Testis (tissue), 5 donors: ENCODE measurements at places on chromosomes 4 and X. TPM values are rescaled to one million over a fixed set of nuclear protein-coding genes. Genes with fewer than 3 reads are reported as not detected.

DNA sequence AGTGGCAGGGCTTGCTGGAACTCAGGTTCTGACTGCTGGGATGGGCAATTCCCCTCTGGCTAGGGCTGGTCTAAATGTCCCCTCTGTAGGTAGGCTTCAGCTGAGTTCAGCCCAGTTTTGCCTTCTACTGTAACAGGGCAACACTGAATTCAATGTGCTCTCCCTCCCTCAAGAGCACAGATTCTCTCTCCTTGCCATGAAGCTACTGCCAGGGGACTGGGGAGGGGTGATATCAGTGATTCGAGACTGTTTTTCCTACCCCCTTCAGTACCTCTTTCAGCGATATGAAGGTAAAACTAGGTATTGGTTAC is 23.4 kb upstream of the STPG2 start:
- DNase-seq, result no peak

GRCh38 chr4:118955515-118955914 is 66.9 kb downstream of the SYNPO2 start:
- no peak for DNase-seq

DNA sequence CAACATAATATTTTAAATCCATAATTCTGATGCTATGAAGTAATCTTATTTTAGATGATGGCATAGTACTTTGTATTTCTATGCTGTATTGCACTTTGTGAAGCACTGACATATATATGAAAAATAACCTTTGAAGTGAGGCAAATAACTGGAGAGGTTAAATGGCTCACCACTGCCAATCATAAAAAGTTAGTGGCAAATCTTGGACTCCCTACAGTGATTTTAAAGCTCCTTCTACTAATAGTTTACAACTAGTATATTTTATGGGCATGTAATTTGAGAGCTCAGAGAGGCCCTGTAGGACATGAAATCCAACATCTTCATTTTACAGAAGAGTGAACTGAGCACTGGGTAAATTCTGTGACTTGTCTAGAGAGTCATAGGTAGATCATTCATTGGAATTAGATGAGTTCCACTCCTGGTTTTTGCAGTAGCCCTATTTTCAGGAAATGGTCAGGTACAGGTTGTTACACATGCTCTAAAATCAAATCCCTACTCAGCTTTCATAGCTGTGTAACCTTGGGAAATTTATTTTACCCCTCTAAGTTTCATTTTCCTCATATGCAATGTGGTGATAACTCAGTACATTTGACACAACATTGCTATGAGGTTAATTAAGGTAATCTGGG is 804 bp upstream of the GC start:
- no peak for DNase-seq

GRCh38 chrX:103823591-103823990 is 8.5 kb downstream of the RAB9B start:
- DNase-seq, result no peak

DNA sequence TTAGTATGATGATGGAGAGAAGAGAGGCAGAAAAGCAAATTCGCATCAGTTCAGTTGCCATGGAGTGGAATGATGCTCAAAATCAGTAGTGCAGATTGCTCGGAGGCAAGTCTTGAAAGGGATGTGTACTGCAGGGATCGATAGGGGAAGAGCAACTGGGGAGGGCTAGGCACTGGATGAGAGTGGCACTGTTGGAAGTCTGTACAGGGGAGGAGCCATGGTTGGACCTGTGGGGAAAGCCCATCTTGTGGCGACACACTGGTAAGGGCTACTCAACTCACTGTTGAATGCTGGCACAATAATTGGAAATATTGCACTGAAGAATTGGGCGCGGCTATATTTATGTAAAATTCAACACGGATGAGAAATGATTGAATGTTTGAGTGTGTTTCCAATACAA is 1.2 kb downstream of the RAB9B start:
- DNase-seq, result no peak

ZGRF1 gene
- total RNA-seq, result 25.7 TPM

GRCh38 chr4:84952776-84953175 is 13.7 kb downstream of the WDFY3 start:
- no peak for DNase-seq

PSAPL1 gene
- 17.5 TPM for total RNA-seq
